ENCODE measurements at places on chromosomes 1 and 21.

- no peak for DNase-seq
Observed at GRCh38 chr1:61936839-61937238, 194.6 kb downstream of the PATJ start.

DNA sequence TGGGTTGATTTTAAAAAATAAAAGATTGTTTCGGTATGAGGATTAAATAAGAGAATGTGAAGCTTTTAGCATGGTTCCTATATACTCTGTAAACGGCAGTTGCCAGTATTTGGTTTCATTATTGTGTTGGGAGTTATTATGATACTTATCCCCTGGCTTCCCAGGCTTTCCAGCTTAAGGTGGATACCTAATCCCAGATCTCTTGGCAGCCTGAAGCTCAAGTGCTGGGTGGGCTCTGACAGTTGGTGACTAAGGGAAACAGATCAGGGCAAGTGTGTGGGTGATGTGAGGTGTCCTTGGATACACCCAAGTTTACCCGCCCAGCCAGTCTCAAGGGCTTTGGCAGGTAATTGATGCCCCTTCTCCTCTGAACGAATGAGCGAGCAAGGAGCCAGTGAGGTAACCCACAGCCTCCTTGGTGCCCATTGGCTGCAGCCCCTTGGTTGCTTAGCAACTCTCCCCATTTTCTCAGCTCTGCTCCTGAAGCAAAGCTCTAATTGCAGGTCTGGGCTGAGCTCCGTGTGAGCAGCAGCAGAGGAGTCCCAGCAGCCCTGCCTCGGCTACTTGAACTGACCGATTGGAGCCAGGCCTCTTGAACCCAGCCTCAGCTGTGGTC lies 6.1 kb downstream of the IPO13 start:
- no peak for DNase-seq

DNA sequence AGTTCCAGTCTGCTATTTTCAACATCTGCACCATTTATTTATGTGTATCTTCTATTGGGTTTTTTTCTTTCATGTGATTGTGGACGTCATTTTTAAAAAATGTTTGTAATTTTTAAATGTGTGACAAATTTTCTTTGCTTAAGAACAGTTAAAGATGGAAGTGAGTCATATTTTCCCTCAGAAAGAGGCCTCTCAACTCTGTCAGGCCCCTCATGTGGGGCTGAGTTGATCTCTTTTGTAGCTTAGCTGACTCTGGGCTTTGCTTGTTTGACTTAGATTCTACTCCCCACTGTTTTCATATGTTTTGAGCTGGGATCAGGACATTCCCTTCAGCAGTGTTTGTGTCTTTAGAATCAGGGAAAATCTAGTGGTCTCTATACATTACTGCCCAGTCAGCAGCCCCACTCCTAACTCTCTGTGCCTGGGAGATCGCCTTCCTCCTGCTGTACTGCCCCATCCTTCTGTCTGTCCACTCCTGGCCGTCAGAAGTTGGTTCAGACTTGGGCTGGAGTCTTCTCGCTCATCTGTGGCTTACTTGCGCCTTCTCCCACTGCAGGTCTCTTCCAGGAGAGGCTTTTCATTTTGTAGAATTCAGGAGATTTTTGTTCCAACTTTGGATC lies 137.4 kb downstream of the DYRK1A start:
- peak; percentile 18 for DNase-seq

- DNase-seq: no peak
Observed at GRCh38 chr1:172167796-172168596, 252.5 kb upstream of the C1orf105 start.

DNA sequence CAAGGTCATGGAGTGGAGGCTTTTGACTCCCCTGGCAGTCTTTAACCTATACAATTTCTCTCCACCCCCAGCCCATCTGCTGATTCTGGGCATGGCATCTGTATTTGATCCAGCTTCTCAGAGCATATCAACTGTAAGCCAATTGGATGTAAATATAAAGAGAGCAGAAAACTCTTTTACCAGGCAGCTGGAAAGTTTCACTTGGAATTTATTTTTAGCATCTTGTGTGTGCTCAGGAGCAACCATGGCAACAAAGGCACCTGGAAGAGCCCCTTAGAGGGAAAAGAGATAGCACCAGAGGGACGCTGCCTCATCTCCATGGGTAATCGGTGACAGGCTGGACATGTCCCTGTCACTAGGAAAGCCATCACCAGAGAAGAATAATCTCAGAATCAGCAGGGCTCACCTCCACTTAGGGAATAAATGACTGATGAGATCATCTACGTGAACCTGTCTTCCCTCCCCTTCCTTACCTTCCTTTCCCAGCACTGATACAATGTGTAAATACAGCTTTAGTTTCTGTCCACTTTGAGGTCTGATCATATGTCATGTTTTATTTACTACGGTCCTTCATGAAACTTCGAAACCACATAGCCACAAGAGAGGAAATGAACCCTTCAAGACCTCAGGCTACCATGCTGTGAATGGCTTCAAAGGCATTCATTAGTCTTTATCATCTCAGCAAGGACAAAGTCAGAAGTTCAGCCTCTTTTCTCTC lies 25.3 kb upstream of the SIPA1L2 start:
- peak; percentile 93 for DNase-seq

- DNase-seq: no peak
Observed at GRCh38 chr1:22606161-22606560, 30.3 kb upstream of the C1QA start.

DNA sequence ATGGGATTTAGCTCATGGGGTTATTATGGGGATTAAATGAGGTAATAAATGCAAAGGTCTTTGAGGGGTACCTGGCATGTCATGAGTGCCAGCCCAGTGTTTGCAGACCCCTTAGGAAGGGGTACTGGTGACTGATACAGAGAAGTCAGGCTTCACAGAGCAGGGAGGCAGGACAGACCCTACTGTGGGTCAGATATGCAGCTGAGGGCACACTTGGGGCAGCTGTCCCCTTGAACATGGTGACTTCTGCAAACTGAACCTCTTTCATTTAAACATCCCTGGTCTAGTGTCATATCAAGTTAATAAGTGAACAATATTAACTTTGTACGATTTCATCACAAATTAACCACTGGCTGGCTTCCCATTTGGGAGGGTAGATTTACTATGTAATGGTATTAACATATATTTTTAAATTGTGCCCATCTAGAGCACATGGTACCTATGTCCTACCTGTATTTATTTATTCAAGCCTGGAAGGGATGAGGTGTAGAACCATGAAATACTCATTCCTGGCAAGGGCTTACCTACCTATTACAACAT lies 25.9 kb downstream of the STPG1 start:
- DNase-seq: no peak

DNA sequence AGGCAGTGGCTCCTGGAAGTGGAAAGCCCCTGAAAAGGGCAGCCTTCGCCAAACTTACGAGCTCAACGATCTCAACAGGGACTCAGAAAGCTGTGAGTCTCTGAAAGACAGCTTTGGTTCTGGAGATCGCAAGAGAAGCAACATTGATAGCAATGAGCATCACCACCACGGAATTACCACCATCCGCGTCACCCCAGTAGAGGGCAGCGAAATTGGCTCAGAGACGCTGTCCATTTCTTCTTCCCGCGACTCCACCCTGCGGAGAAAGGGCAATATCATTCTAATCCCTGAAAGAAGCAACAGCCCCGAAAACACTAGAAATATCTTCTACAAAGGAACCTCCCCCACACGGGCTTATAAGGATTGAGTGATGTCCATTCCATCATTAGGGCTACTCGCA lies 42.4 kb downstream of the PLPPR4 start:
- no peak for DNase-seq
